ENCODE measurements at places on chromosomes 6 and 20.

- no peak for DNase-seq
Measured at GRCh38 chr6:157186785-157187181, 136.5 kb downstream of the TMEM242 start.

DNA sequence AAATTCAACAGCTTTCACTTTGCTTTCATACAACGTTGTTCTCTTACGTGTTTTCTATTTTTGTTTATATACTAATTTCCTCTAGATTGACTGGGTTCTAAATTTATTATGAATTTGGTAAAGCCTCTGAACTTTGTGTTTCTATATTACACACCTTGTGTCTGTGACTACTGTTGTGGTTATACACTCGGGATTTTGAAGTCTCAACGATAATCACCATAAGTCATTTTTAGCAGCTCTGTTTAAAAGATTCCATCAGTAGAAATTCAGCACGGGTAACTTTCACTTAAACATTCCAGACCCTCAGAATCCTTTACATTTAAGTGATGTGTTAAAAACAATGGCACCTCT is 31.8 kb upstream of the HBS1L start:
- no peak for DNase-seq

GRCh38 chr6:16391451-16391912 is 153.1 kb downstream of the GMPR start:
- DNase-seq: no peak

DNA sequence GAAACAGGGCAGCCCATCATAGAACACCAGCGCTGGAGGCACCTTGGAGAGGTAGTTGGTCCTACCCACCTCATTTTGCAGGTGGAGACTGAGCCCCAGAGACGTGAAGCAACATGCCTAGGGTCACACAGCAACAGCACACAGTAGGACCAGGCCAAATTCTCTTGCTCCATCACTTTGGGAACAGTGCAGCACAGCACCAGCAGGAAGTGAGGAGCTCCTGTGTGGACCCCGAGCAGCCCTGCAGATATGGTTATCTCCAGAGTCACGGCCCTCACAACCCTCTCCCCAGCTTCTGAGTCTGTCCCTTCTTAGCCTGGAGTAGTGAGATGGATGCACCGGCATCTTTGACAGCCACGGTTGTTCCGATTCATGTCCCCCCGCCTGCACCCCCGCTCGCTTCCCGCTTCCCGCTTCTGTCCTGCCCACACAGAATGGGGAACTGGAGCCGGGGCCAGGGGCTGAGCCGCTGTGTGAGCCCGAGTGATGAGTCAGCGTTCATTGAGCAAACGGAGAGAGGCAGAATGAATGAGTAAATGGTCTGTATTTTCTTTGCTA is 72.6 kb upstream of the DUSP22 start:
- peak; percentile 88 for DNase-seq

GRCh38 chr6:44062771-44063560 is 64.3 kb downstream of the MRPL14 start:
- DNase-seq: peak; percentile 63

Data from posterior cingulate gyrus (tissue), 11 donors.